OCI-M1 (cell line): ENCODE measurements at places on chromosomes 13 and 19.

- no peak for DNase-seq
Measured at GRCh38 chr13:24149246-24150032, 11.1 kb upstream of the SPATA13 start.

GRCh38 chr13:45370922-45371406 is 30.0 kb upstream of the TPT1 start:
- no peak for DNase-seq

- no peak for DNase-seq
Measured at GRCh38 chr13:79185580-79185979, 220.5 kb downstream of the RBM26 start.

GRCh38 chr19:23972161-23972560 is 57.5 kb downstream of the ZNF726 start:
- no peak for DNase-seq

DNA sequence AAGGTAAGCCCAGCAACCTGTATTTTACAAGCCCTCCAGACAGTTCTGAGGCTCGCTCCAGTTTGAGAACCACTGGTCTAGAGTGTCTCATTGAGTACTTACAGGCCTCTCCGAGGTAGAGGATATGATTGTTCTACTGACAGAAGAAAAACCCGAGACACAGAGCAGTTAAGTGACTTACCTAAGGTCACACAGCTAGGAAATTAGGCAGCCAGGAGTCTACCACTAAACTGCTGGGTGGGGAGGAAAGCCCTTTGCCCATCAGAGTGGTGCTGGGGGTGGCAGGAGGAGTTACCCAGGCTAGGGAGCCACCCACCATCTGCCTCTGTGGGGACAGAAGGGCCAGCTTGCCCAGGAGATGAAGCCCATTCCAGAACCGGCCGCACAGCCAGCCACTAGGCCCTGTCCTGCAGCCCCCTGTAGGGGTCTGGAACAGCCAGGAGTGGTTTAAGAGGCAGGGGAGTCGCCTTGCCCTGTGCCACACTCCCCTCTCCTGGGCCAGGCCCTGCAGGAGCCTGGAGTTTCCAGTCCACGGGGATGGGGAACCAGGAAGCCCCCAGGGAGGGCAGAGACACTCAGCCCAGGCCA is 703 bp downstream of the RASGRP4 start:
- DNase-seq, result no peak

- no peak for DNase-seq
Measured at GRCh38 chr19:570251-570686, 2.1 kb upstream of the BSG start.

DNA sequence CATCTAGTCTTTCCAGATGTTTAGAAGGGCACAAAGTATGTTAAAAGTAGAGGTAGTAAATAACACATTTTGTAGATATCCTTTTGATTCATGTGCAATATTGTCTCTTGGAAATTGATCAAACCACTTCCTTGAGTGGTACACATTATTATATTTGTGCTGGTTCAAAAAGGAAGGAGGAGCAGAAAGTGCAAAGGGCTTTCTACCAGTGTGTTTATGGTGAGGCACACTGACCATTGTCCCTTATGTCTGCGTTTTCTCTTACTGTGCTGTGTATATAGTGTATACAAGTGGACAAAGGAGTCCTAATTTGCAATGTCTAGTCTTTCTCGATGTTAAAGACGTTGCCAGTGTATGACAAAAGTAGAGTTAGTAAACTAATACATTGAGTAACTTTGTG is 41.4 kb upstream of the FLT1 start:
- no peak for DNase-seq

GRCh38 chr13:100734194-100734720 is 59.7 kb upstream of the TMTC4 start:
- no peak for DNase-seq
